Epithelial cell of esophagus (primary cell): ENCODE measurements at places on chromosomes 3 and 15.

- DNase-seq, result peak; percentile 89
Measured at GRCh38 chr3:133535971-133536881, 37.3 kb upstream of the CDV3 start.

DNA sequence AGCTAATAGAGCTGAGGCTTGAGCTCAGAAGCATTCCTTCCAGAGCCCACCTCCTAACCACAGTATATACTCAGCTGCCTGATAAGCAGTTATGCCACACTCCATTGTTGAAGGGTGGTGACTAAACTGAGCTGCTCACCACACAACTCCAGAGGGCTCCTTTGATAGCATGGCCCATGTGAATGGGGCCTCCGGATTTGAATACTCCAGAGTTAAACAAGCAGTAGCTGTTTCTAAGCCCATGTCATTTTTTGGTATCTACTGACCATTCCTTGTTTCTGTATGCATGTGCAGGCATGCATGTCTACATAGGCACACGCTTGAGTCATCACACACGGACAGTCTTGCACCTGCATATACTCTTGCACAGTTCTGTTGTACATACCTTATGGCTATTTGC is 28.9 kb downstream of the IGSF10 start:
- DNase-seq, result peak; percentile 88

DNA sequence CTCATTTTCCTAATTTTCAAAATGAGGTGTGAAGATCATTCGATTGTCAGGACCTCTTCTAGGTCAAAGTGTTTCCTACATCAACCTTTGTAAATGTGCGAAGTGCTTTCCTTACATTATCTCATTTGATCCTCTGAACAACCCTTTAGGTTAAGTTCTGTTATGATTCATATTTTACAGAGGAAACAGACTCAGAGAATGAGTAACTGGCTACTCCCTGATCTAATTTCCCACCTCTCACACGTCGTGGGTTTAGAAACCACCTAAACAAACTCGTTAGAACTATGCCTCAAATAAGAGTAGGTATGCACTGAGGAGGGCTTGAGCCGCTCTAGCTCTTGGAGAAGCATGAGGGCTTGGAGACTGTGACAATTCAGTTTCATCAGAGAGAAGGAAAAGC is 148.6 kb downstream of the CD47 start:
- peak; percentile 87 for DNase-seq

DNA sequence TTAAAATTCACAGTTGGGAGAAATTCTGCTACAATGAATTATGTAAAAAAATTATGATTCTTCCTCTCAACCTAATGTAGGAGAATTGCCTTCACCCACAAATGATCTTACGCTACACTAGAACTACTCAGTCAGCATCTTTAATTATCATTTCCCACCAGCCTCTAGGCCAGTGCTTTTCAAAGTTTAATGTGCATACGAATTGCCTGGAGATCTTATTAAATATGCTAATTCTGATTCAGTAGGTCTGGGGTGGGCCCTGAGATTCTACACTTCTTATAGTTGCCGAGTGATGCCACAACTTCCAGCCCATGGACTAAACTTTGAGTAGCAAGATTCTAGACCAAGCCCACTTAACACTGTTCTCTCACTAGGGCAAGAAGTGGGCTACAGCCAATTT is 236.9 kb upstream of the ICE2 start:
- DNase-seq, result no peak

DNA sequence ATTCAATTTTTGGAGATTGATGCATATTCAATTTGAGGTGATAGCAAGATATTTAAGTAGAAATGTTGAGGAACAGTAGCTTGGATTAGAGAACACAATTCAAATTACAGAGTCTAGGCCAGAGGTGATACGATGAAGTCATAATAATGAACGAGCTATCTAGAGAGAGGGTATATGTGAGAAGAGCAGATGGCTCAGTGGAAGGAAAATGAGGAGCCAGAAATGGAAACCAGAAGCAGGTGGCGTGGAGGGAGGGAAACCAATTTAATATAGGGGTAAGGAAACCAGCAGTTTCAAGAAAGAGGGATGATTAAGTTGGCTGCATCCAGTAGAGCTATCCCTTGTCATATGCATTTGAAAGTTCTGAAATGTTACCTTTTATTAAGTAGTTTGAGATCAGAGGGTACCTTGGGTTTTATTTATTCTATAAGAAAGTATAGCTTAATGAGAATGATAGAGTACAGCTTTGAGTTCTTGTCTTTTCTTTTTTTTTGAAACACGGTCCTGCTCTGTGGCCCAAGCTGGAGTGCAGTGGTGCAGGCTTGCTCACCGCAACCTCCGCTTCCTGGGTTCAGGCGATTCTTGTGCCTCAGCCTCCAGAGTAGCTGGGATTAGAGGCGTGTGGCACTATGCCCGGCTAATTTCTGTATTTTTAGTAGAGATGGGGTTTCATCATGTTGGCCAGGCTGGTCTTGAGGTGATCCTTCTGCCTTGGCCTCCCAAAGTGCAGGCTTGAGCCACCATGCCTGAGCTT is 22.1 kb downstream of the NCK1 start:
- DNase-seq, result no peak

DNA sequence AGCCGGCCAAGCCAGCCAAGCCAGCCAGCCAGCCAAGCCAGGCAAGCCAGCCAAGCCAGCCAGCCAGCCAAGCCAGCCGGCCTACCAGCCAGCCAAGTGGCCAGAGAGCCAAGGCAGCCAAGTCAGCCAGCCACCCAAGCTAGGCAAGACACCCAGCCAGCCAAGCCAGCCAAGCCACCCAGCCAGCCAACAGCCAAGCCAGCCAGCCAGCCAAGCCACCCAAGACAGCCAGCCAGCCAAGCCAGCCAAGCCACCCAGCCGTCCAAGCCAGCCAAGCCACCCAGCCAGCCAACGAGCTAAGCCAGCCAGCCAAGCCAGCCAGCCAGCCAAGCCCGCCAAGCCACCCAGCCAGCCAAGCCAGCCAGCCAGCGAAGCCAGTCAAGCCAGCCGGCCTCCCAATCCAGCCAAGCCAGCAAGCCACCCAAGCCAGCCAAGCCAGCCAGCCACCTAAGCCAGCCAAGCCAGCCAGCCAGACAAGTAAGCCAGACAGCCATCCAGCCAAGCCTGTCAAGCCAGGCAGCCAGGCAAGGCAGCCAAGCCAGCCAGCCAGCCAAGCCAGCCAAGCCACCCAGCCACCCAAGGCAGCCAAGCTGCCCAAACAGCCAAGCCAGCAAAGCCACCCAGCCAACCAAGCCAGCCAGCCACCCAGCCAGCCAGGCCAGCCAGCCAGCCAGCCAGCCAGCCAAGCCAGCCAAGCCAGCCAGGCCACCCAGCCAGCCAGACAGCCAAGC is 200.5 kb downstream of the GOLGA6L6 start:
- DNase-seq, result peak; percentile 41

- no peak for DNase-seq
Measured at GRCh38 chr15:61339516-61339915, 110.4 kb upstream of the RORA start.

- no peak for DNase-seq
Measured at GRCh38 chr3:129656659-129657247, 50.3 kb upstream of the PLXND1 start.

GRCh38 chr3:128753715-128754114 is 27.7 kb downstream of the RAB7A start:
- DNase-seq, result no peak

DNA sequence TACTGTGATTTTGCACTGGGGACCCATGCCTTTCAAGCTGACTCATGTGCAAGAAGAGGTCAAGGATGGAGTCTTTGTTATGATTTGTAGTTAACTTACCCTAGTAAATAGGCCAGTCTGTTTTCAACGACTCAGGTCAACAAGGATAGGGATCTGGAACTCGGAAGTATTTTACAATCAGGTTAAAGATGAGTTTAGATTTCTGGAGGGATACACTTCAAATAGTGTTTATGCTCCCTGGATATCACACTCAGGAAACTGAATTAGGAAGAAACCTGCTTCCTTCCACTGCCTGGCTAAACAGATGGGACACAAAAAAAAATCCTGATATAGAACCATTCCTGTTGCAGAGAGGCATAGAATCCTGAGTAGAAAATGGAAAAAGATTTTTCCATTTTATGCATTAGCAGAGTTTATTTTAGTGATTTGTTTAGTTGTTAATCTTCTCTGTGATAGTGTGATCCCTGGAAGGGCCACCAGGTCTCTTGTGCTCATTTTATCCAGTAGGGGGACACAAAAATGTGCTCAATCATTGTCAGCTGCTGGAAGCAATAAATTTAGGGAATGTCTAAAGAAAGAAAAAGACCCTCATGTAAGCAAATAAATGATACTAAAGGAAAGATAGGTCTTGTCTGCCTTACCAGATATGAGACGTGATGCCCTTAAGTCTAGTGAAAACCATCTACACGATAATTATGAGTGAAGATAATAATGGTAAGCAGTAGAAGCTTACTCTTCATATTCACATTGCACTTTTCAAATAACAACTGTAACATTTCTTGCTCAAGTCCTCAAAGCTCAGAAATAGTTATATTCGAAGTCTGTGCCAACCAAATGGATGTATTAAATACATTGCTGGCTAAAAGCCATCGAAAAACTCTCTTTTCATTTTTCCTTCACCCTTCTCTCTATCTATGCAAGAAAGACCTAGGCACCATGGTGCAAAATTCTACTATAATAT is 452.1 kb upstream of the KCNMB2 start:
- DNase-seq, result peak; percentile 19

DNA sequence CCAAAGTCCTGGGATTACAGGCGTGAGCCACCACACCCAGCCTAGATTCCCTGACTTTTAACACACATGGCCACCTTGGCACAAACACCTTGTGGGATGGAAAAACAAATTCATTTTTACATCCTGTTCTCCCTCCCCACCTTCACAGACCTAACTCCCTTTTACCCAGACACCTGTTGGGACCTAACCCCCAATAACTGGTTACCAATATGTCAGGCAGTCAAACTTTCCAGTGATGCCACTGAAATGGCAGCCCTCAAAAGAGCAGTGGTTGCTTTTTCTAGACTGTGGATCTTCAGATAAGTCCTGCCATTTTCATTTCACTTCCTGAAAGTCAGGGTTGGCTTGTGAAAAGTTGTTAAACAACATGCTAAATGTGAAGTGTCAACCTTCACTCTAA is 34.9 kb downstream of the SIN3A start:
- DNase-seq, result no peak

GRCh38 chr3:58521917-58522631 is 14.9 kb downstream of the ACOX2 start:
- no peak for DNase-seq

DNA sequence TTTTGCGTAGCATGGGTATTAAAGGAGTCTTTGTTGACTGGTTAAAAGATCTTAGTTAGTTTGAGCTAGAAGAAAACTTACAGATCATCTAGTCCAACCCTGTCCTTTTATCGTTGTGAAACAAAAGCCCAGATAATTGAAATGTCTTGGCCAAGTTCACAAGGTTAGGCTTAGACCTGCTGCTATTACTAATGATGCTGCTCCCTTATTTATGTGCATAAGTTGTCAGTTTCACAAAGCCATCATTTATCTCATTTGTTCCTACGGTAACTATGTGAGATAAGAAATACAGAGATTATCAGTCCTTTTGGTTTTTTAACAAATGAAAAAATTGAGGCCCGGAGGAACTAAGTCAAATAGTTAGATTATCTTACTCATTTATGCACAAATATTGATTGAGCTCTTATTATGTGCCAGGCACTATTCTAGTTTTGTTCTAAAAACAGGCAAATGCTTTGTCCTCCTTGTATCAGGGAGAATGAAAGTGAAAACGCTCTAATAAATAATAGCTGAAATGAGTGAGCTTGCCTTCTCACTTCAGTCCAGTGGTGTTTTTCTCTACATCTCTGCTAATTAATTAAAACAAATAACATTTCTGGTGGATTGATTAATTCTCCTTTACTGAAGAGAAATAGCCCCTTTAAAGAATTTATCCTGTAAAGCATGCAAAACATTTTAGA is 49.1 kb upstream of the TPRG1 start:
- no peak for DNase-seq

DNA sequence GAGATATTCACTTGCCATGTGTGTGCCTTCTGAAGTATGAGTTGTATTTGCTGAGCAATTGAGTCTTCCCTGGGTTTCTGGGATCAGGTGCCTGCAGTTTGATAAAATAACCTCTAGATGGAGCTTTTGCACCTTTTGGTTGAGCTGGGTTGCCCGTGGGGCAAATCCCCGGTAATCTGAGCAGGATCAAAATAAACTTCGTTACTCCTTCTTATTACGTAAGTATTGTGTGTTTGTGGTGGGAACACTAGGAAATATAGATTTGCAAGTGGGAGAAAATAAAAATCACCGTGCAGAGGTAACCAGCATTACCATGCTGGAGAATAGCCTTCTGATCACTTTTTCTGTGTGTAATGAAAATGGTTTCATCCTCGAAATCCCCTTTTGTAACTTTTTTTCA is 277.4 kb upstream of the NR2E3 start:
- DNase-seq, result peak; percentile 69

DNA sequence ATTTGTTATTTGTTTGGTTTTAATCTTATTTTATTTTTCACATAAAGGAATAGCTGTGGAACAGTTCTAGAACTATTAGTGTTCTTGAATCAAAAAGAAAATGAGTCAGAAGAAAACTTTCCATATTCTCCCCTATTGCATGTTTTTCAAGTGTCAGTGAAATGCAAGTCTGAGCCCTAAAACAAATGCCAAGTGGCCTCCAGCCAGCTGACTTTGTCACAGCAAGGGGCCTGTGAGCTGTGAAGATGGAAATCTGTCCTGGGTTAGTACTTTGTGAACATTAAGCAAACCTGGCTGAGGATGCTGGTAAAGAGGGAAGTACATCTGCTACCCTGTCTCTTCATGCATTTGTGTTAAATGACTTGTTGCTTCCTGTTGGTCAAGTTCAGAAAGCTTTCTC is 14.2 kb downstream of the LRRC49 start:
- DNase-seq, result no peak

- no peak for DNase-seq
Measured at GRCh38 chr3:68007621-68008226, 353.3 kb upstream of the SUCLG2 start.

- peak; percentile 44 for DNase-seq
Measured at GRCh38 chr3:123620343-123620742, 35.5 kb upstream of the HACD2 start.

DNA sequence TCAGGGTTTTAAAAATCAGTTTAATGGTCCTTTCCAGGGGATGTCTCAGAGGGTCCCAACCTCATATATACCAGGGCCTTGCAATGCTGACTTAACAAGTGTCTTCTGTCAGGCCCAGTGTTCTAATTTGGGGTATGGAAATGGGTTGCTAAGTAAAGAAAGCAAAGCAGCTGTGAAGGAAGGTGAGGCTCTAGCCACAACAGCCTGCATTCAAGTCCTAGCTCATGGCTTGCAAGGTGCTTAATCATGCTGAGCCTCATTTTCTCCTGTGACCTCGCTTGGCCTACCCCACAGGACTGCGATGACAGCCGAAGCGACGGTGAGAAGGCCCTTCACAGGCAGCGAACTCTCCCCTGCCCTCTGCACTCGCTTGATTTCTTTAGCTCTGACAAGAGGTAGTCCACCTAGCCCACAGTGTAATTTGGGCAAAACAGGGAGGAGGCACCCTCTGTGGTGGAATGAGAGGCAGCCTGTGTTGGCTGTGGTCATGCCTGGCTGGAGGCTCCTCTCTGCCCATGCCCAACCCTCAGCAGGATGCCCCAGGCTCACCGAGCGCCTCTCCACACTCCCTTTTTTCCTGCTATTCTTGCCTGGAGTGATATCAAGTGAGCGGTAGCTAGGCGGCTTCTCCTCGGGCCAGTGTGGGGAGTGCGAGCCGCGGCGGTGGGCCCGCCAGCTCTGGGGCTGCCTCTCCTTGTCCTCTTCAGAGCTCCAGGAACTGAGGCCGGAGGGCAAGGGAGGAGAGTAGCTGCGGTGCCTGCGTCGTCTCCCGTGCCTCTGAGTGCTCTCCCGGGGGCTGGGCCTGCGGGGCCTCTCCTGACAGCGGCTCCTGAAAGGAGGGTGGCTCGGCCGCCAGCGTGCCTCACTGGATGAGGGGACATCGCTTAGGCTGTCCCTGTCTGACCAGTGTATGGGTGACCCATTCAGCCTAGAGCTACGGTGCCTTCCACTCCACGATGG is 29.2 kb downstream of the ILDR1 start:
- no peak for DNase-seq
